Left lung (tissue), 14 donors: ENCODE measurements at places on chromosomes 4 and X. TPM values are rescaled to one million over a fixed set of nuclear protein-coding genes. Genes with fewer than 3 reads are reported as not detected.

Gene MAGED4
- polyA plus RNA-seq: 55.9 TPM

Gene KLHL4
- polyA plus RNA-seq: 6.4 TPM

Gene CFAP47
- 2.8 TPM for polyA plus RNA-seq

Gene HOPX
- polyA plus RNA-seq: 36.9 TPM

Gene UGT2B17
- polyA plus RNA-seq: not detected

Gene CLCN4
- 4.8 TPM for polyA plus RNA-seq

Gene SRPX
- polyA plus RNA-seq: 32.2 TPM

DNA sequence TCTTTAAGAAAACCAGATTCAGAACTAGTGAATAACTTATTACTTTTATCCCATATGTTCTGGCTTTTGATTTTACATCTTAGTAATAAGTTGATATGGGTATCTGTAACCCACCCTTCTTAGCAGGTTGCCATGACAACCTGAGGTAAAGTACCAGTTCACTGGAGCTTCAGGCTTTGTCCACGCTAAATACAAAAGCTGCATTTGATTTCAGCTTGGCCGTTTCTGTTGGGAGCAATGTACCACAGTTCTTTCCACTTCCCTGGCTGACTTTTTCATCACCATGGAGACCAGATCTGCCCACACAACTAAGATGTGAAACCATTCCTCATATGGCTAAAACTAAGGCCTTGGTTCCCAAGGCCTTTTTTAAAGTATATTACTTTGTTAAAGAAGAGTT lies 26.1 kb downstream of the KLHL34 start:
- no peak for DNase-seq

- no peak for DNase-seq
These were observed 16.3 kb downstream of the SPRY1 start for GRCh38 chr4:123412700-123413512.

DNA sequence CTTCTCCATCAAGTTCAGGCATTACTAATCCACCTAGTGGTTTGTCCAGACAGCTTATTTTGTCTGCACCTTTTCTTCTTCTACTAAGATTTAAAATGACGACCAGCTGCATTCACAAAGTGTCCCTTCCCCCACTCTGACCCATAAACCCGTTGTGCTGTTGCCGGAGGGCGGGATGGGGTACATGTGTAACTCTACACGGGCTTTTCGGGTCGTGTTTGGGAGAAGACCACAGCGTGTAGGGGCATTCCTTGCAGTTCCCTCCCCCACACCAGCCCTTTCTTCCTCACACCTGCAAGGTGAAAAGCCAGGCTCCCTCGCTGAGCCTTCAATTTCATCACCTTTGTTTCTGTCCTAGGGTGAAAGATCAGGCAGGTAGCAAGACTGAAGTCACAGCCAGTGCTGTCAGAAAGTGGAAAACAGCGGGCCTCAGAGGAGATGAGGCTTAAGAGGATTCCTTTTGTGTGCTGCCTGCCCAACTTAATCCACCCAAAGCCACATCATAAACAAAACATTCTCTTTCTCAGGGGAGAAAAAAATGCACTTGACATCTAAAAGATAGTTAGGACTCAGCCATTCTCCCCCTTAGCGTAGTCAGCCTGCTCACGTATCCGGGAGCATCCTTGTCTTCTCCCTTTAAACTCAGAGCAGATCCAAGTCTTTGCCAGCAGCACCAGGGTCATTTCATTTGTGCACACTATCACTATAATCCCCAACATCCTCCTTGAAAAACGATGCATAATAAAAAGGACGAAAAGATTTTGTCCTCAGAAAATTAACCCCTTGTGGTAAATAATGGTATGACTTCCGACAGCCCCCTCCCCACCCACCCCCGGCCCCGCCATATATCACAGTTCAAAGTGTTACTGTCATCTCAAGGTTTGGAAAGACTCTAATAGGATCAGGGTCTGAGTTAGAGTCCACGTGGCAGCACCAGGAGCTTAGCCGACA lies 599.0 kb downstream of the RAB28 start:
- DNase-seq: no peak

DNA sequence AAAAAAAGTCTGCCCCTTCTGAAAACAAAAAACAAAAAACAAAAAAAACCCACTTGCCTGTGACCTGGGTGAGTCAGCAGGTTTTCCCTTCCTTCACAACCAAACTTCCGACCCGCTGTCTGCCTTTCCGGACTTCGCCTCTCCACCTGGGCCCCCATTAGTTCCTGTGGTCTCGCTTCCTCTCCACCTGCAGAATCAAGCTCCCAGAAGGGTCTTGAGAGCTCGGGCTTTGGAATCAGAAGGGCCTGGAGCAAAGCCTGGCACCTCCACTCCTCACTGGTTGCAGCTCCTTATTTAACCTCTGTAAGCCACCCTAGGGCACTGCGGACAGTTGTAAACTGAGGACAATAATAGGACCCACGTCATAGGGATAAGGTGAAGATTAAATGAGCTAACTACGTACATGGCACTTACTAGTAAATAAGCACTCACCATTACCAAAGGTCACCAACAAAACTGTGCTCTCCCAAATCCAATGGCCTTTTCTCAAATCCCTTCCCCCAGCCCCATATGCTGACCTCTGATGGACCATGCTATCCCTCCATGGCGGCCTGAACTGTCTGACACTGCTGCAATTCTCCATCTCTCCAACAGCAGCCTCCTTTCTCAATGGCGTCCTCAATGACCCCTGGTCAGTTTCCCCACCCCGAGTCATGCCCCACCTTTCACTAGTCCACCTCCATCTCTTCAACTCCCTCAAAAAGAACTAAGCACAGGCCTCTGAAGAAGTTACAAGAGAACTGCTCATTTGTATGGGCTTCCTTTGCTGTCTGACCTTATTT lies 64.2 kb downstream of the IRF2 start:
- DNase-seq: no peak

GRCh38 chr4:83267121-83267829 lies 17.3 kb downstream of the COQ2 start:
- DNase-seq: peak; percentile 46

GRCh38 chr4:154009788-154010187 lies 220.9 kb upstream of the SFRP2 start:
- DNase-seq: no peak

DNA sequence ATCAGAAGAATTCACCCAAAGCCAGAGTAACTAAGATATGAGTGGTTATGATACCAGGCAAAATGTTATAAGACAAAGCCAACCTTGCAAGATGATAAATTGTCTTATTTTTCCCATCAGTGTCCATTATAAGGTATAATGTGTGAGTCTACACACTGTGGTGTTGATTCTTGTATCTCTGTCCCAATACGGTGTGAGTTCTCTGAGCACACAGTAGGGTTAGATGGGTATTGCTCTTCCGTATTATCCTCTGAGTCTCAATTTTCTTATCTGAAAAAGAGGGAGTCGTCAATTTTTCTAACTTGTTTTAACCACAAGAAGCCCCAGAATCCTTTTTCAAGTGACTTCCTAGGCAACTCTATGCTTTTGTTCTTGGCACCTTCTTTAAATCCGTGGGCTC lies 69.9 kb downstream of the HMGB2 start:
- no peak for DNase-seq

DNA sequence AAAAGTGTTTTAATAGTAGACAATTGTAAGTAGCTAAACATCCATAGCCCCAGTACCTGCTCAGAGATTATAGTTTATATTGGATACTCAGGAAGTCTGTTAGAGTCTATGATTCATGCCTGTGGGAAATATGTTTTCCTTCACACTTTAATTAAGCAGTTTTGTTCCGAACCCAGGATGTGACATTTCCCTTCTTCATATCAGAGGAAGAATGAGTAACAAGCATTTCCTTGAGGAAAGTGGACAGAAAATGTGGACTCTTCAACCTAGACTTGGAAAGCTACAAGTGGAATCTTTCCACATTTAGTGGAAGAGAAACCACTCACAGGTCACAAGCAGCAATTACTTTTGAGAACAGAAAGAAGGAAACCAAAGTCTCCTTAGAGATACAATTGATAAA lies 419.4 kb downstream of the C4orf33 start:
- DNase-seq: no peak

- DNase-seq: no peak
These were observed 200.2 kb downstream of the DKK2 start for GRCh38 chr4:106835919-106836318.

GRCh38 chr4:123616951-123617461 lies 220.4 kb downstream of the SPRY1 start:
- DNase-seq: peak; percentile 28

GRCh38 chr4:83255584-83255983 lies 29.0 kb downstream of the COQ2 start:
- DNase-seq: no peak

- DNase-seq: no peak
These were observed at the start of gene IL2RG for GRCh38 chrX:71111141-71111843. Gene IL2RG, minus strand, starts transcription at chrX:71111577. Its CDS starts 38 bp downstream, at chrX:71111539.

DNA sequence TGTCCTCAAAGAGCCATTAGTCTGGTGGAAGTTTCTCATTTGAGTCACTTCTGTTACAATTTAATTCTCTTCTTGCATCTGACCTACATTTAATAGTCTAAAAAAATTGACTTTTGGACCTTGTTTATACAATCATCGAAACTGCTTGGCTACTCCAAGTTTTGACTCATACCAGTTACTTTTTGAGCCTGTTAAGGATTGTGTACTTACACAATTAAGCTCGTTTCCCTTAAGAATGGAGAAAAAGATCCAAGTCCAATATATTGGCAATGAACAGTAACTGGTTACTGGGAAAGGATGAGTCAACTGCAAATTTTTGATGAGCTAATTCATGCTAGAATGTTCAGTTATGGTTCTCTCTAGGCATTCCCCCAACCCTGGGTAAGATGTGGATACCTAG lies 58.2 kb downstream of the DCX start:
- DNase-seq: no peak

DNA sequence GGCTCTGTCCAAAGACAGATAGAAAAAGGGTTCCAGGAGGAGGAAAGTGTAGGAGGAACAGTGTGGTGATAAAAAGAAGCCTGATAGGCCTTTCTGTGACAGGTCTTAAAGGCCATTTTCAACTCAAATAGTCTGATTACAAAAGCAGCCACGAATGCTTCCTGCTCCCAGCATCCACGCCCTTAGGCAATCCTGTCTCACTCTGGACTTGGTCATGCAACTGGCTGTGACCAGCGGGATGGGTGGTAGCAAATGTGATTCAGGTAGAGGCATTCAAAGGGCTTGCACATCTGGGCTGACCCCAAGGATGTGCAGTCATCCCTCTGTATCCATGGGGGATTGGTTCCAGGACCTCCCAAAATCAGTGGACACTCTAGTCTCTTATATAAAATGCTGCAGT lies 14.4 kb upstream of the SEPSECS start:
- no peak for DNase-seq

DNA sequence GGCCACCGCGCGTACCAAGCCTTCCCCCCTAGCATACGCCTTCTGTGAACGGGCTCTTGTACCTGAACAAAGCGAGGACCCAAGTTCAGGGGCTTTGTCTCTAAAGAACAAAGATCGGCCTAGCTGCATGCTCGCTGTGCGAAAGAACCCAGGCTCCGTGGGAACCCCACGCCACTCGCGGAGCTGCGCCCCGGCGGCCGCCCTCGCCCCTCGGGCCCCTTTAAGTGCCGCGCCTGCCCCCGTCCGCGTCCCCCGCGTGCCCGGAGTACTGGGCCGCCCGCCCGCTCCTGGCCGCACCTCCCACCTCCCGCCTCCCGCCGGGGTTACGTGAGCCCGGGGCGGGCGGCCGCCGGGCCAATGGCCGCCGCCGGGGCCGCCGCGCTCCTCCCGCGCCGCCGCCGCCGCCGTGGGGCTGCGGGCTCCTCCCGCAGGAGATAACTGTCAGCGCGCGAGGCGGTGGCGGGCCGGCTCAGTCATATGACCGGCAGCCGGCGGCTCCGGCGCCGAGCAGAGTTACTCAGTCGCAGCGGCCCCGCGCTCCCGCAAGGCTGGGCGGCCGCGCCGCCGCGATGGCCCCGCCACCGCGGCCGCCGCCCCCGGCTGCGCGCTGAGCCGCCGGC lies at the start of gene FNIP2:
TSS of gene FNIP2 (plus strand) at position 472 of the 620 bp plus-strand sequence. CDS start 187 bp downstream, outside the sequence.
- DNase-seq: peak; percentile 95

DNA sequence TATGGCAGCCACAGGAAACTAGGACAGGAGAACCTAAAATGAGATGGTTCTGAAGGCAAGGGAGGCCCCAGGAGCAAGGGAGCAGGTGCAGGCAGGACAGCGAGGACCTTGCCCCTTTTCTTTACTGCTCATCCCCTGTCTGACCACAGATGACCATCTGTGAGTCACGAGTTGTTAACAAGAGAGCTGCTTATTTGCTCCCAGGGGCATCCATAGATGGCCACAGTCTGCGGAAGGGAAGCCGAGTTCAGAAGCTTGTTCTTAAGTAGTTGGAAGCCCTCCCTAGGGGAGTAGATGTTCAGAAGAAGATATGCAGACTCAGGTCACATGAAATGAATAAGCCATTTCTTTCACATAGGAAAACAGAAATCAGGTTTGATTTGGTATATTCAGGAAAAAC lies 69.4 kb downstream of the EVC2 start:
- no peak for DNase-seq

GRCh38 chr4:7964890-7965662 lies 25.4 kb upstream of the AFAP1 start:
- peak; percentile 57 for DNase-seq

DNA sequence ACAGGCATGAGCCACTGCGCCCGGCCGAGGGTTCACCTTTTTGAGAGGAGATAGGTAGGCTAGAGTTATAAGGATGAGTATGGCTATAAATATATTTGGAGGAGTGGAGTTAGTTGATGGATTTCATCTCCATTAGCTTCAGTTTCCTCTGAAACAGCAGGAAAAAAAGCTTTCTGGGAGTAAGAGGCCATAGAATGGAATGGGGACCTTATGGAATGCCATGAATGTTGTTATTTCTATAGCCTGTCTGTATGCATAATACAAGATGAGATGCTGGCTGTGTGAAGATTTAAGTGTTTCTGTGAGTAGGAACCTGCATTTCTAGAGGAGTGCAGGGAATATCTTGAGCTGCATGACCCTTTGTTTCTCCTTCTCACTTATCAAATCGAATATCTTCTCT lies 114.9 kb upstream of the ARX start:
- DNase-seq: no peak

- no peak for DNase-seq
These were observed 39.0 kb downstream of the JADE1 start for GRCh38 chr4:128848461-128848860.

DNA sequence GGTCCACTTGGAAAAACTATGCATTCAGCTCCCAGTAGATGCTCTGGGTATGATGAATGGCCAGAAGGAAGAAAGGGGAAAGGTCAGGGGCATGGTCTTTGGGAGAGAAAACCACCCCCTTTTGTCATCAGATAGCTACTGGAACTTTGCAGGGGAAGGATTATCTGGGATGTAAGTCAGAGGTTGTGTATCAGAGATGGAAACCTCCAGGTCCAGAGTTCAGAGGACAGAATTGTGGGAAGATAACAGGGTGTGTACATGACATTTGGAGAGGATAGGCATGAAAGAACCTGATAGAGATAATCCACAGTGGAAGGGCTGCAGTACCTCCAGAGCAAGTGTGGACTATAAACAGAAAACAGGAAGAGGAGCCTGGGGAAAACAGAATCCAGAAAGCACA lies 262.7 kb downstream of the SPRY1 start:
- DNase-seq: no peak

- no peak for DNase-seq
These were observed 38.9 kb downstream of the ATP8A1 start for GRCh38 chr4:42618023-42618422.

- DNase-seq: no peak
These were observed 222.4 kb downstream of the GALNTL6 start for GRCh38 chr4:172035562-172035961.
